ENCODE measurements at places on chromosomes 12 and 14.
A peak's percentile ranks its signal among the peaks of the same experiment; 100 is the strongest.

- DNase-seq, result no peak
Measured at GRCh38 chr12:76872415-76872814, 6.4 kb downstream of the CSRP2 start.

GRCh38 chr12:32400114-32400672 lies 835 bp downstream of the FGD4 start:
- DNase-seq, result no peak

DNA sequence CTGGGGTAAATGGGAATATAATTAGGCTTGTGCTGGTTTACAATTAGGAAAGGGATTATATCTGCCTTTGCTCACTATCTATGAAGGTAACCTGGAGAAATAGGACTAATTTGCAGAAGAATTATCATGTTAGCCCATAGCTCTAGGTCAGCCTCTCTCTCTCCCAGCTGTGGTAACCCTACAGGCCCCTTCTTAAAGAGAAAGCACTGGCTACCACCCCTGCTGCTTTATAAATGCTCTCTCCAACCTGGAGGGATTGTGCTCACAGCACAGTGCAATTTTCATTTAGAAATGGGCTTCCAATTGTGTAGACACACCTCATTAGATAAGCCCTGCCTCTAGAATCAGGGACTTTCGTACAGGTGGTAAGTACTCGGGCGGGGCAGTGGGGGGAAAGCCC lies 22.7 kb upstream of the MGST1 start:
- DNase-seq, result no peak

DNA sequence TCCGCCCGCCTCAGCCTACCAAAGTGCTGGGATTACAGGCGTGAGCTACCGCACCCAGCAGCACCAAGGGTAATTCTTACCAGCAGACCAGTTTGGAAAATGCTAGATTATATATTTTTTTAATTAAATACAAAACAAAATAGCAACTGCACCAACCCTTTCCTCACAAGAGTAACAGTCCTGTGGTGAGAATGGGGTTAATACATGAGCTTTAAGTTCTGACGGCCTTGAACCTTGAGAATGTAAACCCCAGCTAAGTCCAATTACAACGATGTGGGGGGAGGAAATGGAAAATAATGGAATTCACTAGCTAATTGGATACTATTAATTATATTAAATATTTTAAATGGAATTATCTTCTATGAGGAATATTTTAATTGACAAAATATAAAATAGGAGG lies 82.3 kb downstream of the GTF2A1 start:
- DNase-seq, result no peak

DNA sequence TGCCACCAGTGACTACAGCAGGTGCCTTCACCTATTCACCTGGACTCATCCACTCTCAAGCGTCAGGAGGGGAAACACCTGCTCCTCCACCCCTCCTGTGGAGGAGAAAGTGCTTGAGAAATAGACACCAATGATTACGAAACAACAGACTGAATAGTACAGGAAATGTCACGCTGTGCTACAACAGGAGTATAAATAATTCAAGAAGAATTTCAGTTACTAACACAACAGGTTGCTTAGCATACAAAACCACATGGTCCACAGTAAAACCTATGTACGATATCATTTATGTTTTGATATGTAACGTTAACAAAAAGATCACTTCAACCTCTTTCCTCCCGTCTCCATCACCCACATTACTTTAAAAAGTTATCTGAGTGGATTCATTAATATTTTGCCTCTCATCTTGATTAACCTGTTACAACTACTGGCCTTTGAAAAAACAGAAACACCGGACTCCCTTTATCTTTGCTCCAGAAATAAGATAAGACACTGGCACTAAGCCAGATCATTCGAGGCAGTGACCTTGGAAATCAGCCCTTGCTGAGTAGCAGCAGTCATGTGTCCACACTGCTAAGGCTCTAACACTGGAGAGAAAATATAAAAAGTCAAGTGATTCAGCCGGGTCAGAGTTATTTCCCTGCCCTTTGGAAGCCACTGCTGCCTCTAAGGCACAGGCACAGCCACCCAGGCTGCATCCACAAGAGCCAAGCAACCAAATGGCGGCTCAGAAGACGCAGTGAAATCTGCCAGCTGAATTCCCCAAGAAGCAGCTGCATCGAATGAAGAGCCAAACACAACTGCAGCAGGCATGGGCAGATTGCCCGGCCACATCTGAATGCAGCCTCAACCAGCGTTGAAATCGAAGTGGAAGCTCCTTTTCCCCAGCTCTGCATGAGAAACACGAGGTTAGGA lies 40.9 kb downstream of the NT5DC3 start:
- DNase-seq, result no peak

DNA sequence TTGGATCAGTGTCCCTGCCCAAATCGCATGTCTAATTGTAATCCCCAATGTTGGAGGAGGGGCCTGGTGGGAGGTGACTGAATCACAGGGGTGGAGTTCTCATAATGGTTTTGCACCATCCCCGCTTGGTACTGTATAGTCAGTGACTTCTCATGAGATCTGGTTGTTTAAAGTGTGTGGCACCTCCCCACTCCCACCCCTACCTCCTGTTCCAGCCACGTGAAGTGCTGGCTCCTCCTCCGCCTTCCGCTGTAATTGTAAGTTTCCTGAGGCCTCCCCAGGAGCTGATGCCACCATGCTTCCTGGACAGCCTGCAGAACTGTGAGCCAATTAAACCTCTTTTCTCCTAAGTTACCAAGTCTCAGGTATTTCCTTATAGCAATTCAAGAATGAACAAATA lies 67.2 kb downstream of the FERMT2 start:
- DNase-seq, result no peak

DNA sequence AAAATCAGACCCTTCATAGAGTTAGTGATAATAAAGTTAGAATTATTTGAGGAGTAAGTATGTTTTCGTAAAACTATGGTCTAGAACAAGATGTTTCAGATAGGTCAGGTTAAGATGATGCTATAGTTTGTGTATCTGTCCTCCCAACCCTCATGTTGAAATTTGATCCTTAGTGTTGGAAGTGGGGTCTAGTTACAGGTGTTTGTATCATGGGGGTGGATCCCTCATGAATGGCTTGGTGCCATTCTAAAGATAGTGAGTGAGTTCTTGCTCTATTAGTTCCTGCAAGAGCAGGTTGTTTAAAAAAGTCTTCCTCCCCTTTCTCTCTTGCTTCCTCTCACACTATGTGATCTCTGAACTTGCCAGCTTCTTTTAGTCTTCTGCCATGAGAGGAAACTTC lies 707.3 kb upstream of the FOXG1 start:
- no peak for DNase-seq

GRCh38 chr12:94973221-94973620 lies 30.3 kb downstream of the NDUFA12 start:
- no peak for DNase-seq

DNA sequence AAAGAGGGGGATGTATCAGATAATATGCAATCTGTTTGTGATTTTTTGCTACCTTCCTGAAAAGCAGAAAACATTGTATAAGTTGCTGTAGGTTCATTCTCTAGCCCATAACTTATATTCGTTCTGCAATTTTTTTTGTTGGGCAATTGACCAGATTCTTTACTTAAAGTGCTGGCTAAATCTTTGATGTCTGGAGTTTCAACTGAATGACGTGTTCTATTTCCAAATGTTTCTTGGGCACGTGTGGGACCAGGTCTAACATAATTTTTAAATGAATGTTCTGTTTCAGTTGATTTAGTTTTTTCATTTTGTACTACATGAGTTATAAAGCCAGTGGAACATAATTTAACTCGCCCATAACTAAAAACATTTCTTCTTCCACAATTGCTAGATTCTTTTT lies 3.8 kb downstream of the MLH3 start:
- no peak for DNase-seq

DNA sequence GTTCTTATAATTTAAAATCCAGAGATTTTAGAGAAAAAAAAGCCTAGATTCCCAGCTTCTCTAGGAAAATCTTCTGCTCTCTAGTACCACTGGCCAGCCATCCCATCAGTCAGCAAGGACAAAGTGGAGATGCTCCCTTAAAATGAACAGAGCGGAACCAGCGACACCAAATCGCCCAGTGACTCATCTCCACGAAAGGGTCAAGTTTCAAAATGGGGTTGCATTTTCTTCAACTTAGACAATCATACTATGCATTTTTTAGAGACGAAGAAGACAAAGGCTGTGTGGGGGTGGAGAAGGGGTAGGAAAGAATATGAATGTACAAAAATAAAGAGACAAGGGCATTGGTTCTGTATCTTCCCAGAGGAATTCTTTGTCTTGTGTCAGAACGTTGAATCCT lies 212.0 kb downstream of the SLC15A4 start:
- no peak for DNase-seq

- DNase-seq, result no peak
Measured at GRCh38 chr14:105483300-105484068, 3.2 kb upstream of the CRIP1 start.

DNA sequence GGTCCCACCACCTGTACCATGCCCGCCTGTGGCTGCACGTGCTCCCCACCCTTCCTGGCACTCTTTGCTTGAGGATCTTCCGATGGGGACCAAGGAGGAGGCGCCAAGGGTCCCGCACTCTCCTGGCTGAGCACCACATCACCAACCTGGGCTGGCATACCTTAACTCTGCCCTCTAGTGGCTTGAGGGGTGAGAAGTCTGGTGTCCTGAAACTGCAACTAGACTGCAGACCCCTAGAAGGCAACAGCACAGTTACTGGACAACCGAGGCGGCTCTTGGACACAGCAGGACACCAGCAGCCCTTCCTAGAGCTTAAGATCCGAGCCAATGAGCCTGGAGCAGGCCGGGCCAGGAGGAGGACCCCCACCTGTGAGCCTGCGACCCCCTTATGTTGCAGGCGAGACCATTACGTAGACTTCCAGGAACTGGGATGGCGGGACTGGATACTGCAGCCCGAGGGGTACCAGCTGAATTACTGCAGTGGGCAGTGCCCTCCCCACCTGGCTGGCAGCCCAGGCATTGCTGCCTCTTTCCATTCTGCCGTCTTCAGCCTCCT lies 1.1 kb downstream of the INHBE start:
- no peak for DNase-seq

GRCh38 chr12:122527478-122527944 lies 462 bp downstream of the KNTC1 start:
- no peak for DNase-seq

DNA sequence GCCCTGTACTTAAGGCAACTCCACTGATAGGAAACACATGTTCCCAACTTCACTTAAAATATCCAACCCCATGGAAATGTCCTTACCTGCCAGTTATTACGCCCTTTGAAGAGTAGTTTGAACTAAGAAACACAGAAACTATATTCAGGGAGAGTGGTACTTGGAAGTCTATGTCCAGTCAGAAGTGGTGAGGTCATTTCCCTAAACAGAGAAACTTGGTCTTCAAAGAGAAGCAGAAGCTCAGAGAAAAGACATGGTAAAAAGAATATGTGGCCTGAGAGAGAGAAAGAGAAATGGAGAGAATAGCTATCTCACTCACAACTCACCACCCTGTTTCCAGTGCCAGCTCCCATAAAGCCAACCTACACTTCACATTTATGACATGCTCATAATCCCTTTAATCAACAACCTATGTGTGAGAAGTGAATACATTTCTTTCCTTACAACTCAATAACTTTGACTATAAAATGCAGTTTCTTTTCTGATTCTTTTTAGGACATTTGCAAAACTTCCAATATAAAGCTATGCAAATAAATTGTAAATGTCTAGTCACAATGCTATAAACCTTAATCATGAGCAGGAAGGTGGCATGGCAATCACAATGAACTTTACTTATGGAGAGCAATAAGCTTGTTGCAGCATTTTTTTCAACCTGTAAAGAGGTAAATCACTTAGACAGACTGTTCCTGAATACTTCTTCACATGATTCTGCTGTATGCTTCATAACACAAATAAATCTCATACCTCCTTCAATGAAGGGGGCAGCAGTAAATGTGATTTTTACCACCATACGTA lies 67.1 kb downstream of the CPNE8 start:
- DNase-seq, result no peak

DNA sequence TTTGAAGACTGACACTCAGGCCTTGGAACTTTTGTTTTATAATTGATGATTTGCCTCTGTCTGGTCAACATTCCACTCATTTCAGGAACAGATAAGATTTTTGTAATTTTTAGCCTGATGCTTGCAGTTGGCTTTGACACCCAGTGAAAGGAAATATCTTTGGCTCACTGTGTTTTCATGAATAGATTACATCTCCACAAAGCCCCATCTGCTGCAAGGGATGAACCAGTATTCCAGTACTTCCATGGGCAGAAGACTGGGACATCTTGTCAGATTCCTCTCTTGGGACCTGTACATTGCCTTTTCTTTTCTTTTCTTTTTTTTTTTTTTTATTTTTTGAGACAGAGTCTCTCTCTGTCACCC lies 28.4 kb downstream of the GSG1 start:
- DNase-seq, result no peak

DNA sequence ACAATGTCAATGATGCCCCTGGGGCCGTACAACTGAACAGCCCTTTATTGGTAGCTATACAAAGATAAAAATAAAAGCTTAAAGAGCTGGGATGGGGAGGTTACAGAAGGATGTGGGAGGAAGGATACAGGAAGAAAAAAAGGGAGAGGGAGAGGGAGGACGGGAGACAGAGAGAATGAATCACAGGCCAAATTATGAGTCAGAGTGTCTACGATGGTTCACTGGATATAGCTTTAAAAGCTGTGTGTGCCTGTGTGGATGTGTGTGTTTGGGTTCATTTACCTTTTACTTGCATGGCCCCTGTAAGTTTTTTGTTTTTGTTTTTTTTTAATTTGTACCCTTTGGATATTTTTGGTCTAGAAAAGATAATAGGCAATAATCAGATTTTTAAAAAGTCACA lies 111.9 kb downstream of the CCDC60 start:
- no peak for DNase-seq

DNA sequence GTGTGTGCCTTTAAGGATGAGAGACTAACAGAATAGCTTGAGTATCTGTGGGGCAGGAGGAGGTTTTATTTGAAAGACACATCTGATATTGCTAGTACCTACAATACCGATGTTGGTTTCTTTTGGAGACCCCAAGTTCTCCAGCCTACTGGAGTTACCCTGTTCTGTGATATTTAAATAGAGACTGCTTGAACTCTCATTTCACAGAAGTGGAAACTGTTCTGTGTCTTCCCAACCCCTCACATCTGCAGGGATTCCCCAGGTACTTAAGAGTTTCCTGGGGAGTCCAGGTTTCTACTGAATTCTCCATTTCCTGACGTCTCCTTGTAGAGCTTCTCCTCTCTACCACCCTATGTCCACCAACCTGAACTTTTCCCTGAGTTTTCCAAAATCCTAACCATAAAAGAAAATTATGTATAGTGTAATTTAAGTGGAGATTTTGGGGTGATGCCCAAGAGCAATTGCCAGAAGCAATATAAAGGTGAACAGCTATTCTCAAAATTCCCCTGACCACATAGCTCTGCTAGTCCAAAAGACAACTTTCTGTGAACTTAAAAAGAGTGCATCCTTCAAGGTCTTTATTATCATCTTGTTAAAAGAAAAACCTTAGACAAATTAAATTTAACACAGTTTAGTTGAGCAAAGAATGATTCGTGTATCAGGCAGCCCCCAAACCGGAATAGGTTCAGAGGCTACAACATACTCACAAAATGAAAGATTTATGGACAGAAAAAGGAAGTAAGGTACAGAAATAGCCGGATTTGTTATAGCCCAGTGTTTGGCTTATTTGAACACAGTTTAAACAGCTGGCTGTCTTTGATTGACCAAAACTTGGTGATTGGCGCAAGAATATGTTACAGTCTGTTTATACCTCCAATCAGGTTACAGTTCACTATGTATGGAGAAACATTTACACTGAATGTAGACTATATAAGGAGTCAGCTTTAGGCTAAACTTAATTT lies 373.4 kb downstream of the NUAK1 start:
- DNase-seq, result no peak

GRCh38 chr12:109652233-109652976 lies 61.2 kb upstream of the FAM222A start:
- no peak for DNase-seq

GRCh38 chr12:7935590-7936581 lies at the start of gene SLC2A3:
Gene SLC2A3 (minus strand): TSS chr12:7936187. CDS start chr12:7936034, 153 bp downstream.
- DNase-seq, result peak; percentile 66

GRCh38 chr14:34718750-34719304 lies 4.4 kb upstream of the CFL2 start:
- no peak for DNase-seq

Measured in T-helper 9 cell (primary cell).